RWPE1 (cell line): ENCODE measurements at places on chromosomes 3 and 15.

DNA sequence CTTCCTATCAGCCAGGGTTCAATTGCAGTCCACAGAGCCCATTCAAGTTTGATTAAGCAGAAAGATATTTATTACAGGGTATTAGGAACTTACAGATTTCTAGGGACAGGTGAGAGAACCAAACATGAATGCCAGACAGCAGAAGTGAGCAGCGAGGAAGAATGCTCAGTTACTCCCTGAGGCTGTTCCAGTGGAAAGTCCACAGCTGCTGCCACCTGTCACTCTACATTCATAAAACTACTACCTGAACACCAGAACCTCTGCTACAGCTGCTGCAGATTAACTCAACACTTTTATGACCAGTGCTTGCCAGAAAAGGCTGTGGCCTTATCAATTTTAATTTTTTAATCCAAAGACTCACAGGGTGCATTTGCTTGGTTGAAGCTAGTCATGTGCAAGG is 325.4 kb upstream of the ONECUT1 start:
- no peak for DNase-seq

GRCh38 chr3:185290266-185290665 is 36.4 kb upstream of the EHHADH start:
- no peak for DNase-seq

DNA sequence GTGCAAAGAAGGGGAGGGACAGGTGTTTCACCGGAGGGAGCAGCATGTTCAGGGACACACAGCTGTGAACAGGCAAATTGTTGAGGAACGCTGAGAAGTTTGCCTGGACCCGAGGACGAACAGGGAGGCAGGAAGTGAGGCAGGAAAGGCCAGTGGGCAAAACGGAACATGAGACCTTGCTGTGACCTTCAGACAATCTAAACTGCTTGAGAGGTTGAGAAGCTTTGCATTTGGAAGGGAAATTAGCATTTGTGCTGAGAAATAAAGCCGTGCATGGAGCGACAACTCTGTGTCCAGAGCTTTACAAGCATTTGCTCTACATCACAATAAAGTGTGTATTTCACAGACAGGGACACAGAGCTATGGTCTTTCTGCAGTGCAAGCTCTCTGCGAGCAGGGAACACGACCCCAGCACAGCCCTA is 47.9 kb downstream of the CDC25A start:
- DNase-seq, result no peak

DNA sequence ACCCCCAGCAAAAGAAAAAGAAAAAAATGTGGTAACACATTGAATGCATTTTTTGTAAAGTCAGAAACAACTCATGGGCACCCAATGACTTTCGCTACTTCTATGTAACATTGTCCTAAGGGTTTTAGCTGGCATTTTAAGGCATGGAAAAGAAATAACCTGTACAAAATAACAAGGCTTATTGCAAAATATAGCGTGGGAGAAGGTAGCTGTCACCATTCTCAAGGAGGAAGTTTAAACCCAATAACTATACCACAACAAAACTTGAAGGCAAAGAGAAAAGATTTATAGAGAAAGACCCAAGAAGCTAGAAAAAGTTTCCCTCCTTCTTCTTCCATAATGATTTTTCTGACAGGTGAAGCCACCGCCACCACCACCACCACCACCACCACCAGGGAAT is 55.7 kb upstream of the ACP3 start:
- DNase-seq, result no peak

DNA sequence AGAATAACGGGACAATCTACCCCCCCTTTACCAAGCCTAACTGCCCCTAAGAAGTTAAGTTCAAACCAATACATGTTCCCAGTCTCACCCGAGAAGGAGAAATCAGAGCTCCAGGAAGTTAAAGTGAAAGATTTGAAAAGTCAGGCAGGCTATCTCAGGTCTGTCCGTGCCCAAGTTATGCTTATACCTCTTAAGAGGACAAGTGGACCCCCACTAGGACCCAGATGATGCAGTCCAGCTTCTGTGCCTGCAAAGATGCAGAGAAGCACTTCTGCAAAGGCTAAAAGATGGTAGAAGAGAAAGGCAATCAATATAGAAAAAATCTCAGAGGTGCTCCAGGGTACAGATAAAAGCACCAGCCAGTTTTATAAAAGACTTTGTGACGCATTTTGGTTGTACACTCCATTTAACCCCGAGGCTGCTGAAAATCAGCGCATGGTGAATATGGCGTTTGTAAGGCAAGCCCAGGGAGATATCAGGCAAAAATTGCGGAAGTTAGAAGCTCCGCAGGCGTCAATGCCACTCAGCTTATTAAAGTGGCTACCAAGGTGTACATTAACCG is 9.8 kb upstream of the SLC9C1 start:
- no peak for DNase-seq

DNA sequence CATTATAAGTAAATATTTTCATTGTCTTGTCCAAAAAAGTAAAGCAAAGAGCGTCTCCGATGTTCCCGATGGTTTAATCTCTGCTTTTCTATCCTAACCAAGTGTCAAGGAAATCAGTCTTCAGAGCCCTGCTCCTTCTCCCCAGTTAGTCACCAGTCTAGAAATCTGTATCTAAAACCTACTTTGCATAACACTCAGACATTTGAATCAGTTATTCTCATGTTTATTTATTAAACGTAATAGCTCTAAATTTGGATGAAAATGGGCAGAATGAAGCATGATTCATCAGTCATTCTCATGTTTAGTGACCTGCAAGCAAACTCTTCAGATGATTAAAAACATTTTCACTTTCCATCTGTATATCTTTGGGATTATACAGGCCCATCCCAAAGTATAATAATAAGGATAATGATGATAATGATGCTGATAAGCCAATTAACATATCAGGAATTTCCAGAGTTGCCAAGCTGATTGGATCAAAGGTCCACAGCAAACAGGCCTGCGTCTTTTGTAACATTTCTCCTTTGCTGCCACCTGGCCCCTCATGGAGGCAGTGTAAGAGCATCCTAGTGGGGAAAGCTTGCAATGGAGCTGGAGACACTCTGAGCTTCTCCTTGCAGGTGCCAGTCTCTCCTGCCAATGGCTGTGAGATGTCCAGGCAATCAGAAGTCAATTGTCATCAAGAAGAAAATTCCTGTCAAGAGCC is 273.9 kb downstream of the IGSF11 start:
- DNase-seq, result no peak

GRCh38 chr3:100802126-100802525 is 92.8 kb downstream of the TFG start:
- no peak for DNase-seq

DNA sequence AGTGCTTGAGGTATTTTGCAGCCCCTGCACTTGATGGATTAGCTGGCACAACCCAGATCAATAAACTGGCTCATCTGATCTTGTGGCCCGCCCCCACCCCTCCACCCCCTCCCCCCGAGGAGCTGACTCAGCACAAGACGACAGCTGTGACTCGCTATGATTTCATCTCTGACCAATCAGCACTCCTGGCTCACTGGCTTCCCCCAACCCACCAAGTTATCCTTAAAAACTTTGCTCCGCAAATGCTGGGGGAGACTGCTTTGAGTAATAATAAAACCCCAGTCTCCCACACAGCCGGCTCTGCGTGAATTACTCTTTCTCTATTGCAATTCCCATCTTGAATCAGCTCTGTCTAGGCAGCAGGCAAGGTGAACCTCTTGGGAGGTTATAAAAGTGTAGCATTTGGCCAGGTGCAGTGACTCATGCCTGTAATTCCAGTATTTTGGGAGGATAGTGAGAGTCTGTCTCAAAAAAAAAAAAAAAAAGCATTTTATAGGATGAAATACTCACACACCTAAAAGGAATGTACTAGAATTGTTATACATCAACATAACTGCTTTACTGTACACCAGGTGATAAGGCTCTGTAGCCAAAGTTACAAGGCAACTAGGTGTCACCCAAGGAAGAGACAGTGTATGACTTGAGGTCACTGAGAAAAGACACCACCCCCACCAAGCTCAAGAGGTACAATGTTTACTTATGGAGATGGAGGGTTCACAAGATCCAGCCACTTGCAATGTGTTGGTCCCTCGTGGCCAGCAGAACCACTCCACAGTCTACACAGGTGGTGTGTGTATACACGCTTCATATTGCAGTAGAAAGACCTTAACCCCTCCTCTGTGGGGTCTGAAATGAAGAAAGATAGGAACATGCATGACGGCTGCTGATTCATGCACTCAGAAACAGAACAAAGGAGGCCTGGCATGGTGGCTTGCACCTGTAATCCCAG is 8.6 kb downstream of the ZNF445 start:
- peak; percentile 19 for DNase-seq

- no peak for DNase-seq
Observed at GRCh38 chr3:130604806-130605205, 87.8 kb downstream of the COL6A6 start.

DNA sequence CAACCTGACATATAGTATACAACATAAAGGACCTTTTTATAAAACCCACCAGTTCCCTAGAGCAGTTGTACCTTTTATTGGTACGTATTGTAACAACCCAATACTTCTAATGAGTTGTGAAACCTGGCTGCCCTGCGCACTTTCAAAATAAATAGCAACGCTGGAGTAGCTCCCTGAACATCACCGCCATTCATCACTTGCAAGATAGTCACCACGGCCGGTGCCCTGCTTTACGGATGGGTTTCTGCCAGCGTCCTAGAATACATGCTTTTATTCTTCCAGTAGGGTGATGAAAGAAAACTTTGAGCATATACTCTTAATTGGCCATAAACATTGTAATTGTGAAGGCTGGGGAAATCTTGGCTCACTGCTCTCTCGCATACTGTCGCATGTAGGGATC is 220.7 kb downstream of the TBL1XR1 start:
- DNase-seq, result no peak

DNA sequence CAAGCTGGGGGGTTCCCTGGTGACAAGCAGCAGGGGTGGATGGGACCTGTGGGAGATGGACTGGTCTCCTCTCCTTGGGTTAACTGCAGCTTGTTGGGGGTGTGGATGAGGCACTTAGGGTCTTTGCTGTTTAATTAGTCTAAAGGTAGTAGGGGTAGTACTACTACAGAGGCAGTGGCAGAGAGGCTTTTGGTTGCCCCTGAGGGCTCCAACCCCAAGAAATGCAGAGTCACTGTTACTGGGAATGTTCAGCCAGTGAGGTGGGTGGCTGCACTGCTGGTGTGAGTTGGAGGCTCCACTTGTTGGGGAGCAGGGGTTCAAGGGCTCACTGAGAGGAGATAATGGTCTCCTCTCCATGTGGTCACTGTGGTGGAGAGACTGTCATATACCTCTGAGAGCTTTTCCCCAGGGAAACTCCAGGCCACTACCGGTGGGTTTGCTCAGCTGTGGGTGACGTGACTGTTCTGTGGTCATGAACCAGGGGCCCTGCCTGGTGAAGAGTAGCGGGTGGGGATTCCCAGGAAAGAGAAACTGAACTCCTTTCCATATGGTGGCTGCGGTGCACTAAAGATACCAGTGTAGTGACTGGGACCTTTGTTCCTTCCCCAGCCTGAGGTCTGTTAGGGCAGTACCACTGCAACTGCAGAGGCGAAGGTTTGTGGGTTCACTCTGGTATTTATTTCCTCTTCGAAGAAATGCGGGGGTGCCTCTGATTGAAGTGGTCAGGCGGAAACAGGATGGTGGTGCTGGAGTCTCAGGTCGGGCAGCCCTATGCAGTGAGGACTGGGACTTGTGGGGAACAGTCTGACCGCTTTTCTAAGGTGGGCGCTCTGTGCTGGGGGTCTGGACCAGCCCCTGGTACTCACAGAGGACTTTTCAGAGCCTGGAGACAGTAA is 68.9 kb upstream of the TNFSF10 start:
- no peak for DNase-seq

DNA sequence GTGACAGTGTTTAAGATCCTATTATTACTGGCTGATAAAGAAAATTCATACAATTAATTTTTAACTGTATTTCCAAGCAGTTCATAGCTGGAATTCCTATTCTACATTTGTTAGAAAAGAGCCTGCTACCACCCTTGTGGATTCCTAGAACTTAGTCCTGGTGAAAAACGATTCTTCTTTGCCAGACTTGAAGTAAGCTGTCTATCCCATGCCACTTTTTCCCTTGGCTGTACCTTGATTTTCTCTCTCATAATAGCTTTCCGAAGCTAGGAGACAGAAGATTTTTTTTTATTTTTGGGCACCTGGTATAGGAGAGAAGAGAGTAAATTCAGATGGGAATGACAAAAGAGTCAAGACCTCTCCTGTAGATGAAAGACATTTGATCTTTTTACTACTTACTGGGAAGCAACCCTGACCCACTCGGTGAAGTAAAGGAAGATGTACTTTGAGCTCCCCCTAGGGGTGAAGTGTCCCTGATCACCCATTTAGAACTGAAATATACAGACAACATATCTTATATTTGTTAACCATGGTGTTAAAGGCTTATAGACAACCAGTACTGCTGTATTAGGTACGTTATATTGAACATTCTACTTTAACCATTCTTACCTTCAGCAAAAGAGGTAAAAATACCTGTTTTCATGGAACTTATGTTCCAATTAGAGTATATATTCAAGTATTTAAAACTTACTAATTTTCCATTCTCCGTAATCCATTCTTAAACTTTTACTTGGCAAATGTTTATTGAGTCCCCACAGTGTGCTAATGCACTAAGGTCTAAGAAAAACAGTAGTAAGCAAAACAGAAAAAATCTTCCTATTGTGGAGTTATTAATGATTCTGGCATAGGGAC is 36.2 kb upstream of the C3orf38 start:
- DNase-seq, result peak; percentile 39

DNA sequence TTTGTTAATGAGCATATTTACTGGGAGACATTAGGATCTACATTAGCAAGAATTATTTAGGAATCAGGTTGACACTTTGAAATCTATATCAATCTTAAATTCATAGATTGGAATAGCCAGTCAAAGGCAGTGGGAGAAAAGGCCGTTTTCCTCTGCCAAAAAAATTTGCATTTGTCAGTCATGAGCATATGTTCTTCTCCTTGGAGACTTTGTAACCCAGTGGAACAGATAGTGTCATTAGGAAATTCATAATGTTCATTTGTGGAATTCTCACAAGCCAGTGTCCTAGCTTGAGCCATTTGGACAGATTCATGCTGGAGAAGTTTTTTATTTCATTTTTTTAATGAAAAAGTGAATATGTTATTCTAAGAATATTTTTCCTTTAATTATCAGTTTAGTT is 260.1 kb downstream of the OXSM start:
- DNase-seq, result no peak

- no peak for DNase-seq
Observed at GRCh38 chr3:94362393-94362792, 299.5 kb downstream of the NSUN3 start.
